ENCODE measurements at places on chromosomes 5 and 9. TPM values are rescaled to one million over a fixed set of nuclear protein-coding genes. Genes with fewer than 3 reads are reported as not detected.
A peak's percentile ranks its signal among the peaks of the same experiment; 100 is the strongest.

PRRC1 gene
- 87.1 TPM for total RNA-seq

SPINK6 gene
- not detected for total RNA-seq

PCDHA6 gene
- 12.5 TPM for total RNA-seq

TMEM252 gene
- not detected for total RNA-seq

CD180 gene
- total RNA-seq, result not detected

TRPM6 gene
- total RNA-seq, result 0.20 TPM

HRCT1 gene
- not detected for total RNA-seq

SLC46A2 gene
- total RNA-seq, result not detected

GRCh38 chr5:112551419-112552032 lies 132.4 kb upstream of the EPB41L4A start:
- H3K4me3 ChIP-seq, result no peak overlapping the region
- peaks cover 9% of the 10 kb centered on the region for H3K4me1 ChIP-seq
- peaks cover 4% of the 10 kb centered on the region for H3K27me3 ChIP-seq
- no peaks in the 10 kb centered on the region for H3K36me3 ChIP-seq

DNA sequence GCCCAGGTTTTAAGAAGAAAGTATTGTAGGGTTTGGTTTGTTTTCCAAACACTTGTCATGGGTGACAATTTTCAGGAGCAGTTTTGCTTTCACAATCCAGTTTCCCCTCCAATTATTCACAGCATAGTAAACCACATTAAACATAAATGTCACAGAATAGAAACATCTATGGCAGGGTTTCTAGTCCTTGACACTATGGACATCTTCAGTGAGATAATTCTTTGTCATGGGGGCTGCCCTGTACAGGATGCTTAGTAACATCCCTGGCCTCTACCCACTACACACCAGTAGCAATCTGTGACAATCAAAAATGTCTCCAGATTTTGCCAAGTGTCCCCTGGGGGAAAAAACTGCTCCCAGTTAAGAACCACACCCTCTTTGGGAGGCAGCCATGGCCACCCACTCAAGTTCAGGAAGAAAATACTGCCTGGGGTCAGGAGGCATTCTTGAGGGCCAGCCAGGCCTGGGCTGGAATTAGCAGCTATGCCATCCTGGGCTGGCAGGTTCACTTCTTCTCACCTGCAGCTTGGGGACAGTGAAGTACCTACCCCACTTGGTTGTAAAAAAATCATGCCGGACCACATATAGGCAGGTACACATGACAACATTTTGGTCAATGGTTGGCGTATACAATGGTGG lies 116.3 kb downstream of the HSD17B3 start:
- H3K36me3 ChIP-seq, result no peaks in the 10 kb centered on the region
- no peak for DNase-seq
- peaks cover 26% of the 10 kb centered on the region for H3K27me3 ChIP-seq

DNA sequence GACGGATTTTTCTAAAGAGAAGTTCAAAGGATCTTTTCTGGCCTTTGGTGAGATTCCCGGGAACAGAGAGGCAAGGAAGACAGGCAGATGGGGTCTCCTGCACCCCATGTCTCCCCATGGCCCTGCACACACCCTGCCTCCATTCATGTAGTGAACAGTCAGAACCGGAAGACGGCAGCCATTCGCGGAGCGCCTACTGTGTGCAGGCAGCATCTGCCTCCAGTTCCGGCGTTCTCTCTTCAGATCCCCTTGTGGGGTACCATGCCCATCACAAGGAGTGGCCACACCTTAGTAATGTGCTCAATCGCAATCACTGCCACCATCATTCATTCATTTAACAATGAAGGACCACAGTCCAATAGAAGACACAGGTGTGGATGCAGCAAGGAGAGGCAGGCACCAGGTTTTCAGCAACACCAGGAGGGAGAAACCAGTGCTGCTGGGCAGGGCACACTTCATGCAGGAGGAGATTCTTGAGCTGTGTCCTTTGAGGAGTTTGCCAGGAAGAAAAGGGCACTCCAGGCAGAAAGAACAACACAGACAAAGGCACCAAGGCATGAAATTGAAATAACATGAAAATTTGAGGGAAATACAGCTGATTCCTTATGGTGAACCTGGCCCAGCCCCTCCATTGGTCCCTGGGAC lies 171.5 kb upstream of the PHYKPL start:
- no peak overlapping the region for H3K4me3 ChIP-seq
- peaks cover 2% of the 10 kb centered on the region for H3K27me3 ChIP-seq
- H3K4me1 ChIP-seq, result peaks cover 7% of the 10 kb centered on the region
- no peak overlapping the region for H3K27ac ChIP-seq

GRCh38 chr9:22645893-22646292 lies 199.3 kb downstream of the DMRTA1 start:
- DNase-seq, result no peak
- H3K27ac ChIP-seq, result no peak overlapping the region
- no peak overlapping the region for H3K4me3 ChIP-seq
- no peaks in the 10 kb centered on the region for H3K27me3 ChIP-seq
- no peaks in the 10 kb centered on the region for H3K4me1 ChIP-seq

- H3K36me3 ChIP-seq, result no peaks in the 10 kb centered on the region
- no peak for DNase-seq
- H3K27me3 ChIP-seq, result no peaks in the 10 kb centered on the region
- no peak overlapping the region for H3K27ac ChIP-seq
- H3K4me3 ChIP-seq, result no peak overlapping the region
Observed at GRCh38 chr5:14172149-14172795, 29.1 kb downstream of the TRIO start.

GRCh38 chr5:65482296-65482735 lies 596 bp upstream of the ADAMTS6 start:
- H3K36me3 ChIP-seq, result no peaks in the 10 kb centered on the region
- no peaks in the 10 kb centered on the region for H3K27me3 ChIP-seq
- H3K4me1 ChIP-seq, result peaks cover 16% of the 10 kb centered on the region
- H3K4me3 ChIP-seq, result no peak overlapping the region
- no peak for DNase-seq

- DNase-seq, result no peak
Observed at GRCh38 chr5:17743580-17744435, 109.5 kb downstream of the TAF11L14 start.

DNA sequence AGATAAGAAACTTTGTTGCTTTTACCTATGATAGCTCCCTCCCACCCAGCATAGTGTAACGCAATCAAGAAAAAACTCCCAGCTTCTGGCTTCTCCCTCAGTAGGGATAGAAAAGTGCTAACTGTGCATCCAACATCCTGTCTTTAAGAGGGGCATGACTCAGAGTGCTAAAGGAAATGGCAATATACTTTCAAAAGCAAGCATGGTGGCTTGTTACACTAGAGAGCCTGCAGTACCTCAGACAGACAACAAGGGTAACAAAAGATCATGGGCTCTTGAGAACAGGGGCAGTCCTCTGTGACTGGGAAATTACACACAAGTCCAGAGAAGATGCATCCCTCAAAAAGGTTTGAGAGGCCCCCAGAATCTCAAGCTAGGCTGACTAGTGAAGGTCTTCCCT lies 37.8 kb downstream of the PRELID2 start:
- no peak overlapping the region for H3K4me3 ChIP-seq
- no peak overlapping the region for H3K27ac ChIP-seq
- peaks cover 1% of the 10 kb centered on the region for H3K4me1 ChIP-seq
- DNase-seq, result no peak
- no peaks in the 10 kb centered on the region for H3K27me3 ChIP-seq

- no peak for DNase-seq
- no peak overlapping the region for H3K27ac ChIP-seq
- H3K36me3 ChIP-seq, result no peaks in the 10 kb centered on the region
- no peaks in the 10 kb centered on the region for H3K27me3 ChIP-seq
- H3K4me3 ChIP-seq, result no peak overlapping the region
Observed at GRCh38 chr9:18632632-18633403, 158.9 kb downstream of the ADAMTSL1 start.

DNA sequence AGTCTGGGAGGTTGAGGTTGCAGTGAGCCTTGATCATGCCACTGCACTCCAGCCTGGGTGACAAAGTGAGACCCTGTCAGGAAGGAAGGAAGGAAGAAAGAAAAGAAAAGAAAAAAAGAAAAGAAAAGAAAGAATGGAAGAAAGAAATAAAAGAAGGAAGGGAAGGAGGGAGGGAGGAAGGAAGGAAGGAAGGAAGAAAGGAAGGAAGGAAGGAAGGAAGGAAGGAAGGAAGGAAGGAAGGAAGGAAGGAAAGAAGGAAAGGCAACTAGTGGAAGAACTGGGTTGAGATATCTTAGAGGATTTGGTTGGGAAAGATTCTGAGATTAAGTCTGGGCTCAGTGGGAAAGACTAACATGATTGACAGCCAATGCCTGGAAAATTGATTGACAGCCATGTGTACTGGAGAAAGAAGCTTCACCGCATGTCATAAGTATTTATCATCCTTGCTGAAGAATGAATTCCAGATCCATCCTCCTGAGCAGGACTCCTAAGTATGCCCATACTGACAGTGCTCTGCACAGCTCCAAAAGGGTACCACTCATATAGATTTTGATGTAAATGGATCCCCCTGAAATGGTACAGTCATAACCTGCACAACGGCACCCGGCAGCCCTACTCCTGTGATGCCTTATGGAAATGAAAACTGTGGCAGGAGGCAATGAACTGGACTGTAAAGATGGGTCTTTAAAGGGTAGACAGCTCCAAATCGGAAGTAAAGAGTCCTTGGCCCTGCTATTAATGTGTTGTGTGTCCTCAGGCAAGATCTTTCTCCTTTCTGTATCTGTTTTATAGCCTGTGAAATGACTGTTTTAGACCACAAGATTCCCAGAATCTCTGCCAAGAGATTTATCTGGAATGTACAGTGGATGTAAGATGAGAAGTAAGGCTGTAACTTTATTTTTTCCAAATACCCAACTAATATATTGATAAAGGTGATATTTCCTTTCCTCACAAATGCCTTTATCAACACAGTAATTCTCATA lies 16.9 kb upstream of the ADRA1B start:
- H3K27me3 ChIP-seq, result peaks cover 5% of the 10 kb centered on the region
- no peak for DNase-seq
- no peak overlapping the region for H3K4me3 ChIP-seq
- H3K27ac ChIP-seq, result no peak overlapping the region

DNA sequence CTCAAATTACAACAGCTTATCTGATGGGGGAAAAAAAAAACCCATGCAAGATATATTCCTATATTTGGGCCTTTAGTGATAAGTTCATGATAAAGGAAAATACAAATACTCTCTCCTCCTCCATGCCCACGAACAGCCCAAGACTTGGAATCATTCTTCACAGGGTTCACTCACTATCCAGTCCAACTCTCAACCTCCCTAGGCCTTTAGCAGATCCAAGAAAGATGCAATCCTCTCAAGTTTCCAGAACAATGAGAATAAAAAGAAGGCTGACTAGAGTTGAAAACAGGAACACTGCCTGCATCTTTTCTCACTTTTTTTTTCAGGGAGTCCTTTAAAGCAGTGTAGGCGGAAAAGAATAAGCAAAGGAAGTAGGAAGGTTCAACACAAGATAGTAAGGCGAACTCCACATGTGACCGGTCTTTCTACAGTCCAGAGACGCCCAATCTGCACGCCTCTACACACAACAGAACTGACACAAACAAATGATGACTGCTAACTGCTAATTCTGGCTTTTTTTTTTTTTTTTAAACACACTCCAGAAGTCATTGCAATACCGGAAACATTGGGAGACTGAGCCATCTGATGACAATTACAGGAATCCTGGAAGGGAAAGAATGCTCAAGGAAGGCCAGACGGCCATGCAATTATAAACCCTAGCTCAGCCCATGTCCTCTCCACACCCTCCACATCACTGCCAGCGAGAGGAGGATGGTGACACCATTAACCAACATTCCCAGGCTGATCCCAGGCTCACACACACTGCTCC lies 75.4 kb downstream of the BNC2 start:
- no peak for DNase-seq
- no peaks in the 10 kb centered on the region for H3K36me3 ChIP-seq
- no peaks in the 10 kb centered on the region for H3K27me3 ChIP-seq
- H3K4me3 ChIP-seq, result no peak overlapping the region

GRCh38 chr5:170917113-170917512 lies 55.3 kb downstream of the RANBP17 start:
- H3K4me1 ChIP-seq, result peaks cover 3% of the 10 kb centered on the region
- H3K27me3 ChIP-seq, result no peaks in the 10 kb centered on the region
- DNase-seq, result no peak
- H3K4me3 ChIP-seq, result no peak overlapping the region

- H3K27me3 ChIP-seq, result peaks cover 18% of the 10 kb centered on the region
- no peaks in the 10 kb centered on the region for H3K36me3 ChIP-seq
- no peak overlapping the region for H3K27ac ChIP-seq
- H3K4me3 ChIP-seq, result no peak overlapping the region
- DNase-seq, result no peak
- H3K4me1 ChIP-seq, result peaks cover 5% of the 10 kb centered on the region
Observed at GRCh38 chr5:139446956-139447779, 7.8 kb upstream of the DNAJC18 start.

GRCh38 chr9:122086873-122087272 lies 6.2 kb downstream of the TTLL11 start:
- no peak overlapping the region for H3K4me3 ChIP-seq
- no peak overlapping the region for H3K27ac ChIP-seq
- H3K27me3 ChIP-seq, result peaks cover 7% of the 10 kb centered on the region
- H3K36me3 ChIP-seq, result no peaks in the 10 kb centered on the region

- H3K27me3 ChIP-seq, result no peaks in the 10 kb centered on the region
Observed at GRCh38 chr5:131794586-131794985, 2.2 kb downstream of the FNIP1 start.

- no peaks in the 10 kb centered on the region for H3K36me3 ChIP-seq
- H3K27ac ChIP-seq, result peak overlapping the region; percentile 62
- DNase-seq, result no peak
- H3K4me3 ChIP-seq, result no peak overlapping the region
- peaks cover 48% of the 10 kb centered on the region for H3K27me3 ChIP-seq
- peaks cover 9% of the 10 kb centered on the region for H3K4me1 ChIP-seq
Observed at GRCh38 chr5:56279979-56280378, 46.8 kb upstream of the ANKRD55 start.

GRCh38 chr9:36214571-36214970 lies 23.9 kb downstream of the CLTA start:
- H3K27ac ChIP-seq, result peak overlapping the region; percentile 70
- no peak overlapping the region for H3K4me3 ChIP-seq
- peaks cover 16% of the 10 kb centered on the region for H3K36me3 ChIP-seq
- H3K27me3 ChIP-seq, result no peaks in the 10 kb centered on the region

GRCh38 chr5:150065346-150065745 lies 21.0 kb downstream of the CSF1R start:
- H3K27ac ChIP-seq, result no peak overlapping the region
- DNase-seq, result no peak
- H3K4me3 ChIP-seq, result no peak overlapping the region
- H3K27me3 ChIP-seq, result peaks cover 21% of the 10 kb centered on the region

DNA sequence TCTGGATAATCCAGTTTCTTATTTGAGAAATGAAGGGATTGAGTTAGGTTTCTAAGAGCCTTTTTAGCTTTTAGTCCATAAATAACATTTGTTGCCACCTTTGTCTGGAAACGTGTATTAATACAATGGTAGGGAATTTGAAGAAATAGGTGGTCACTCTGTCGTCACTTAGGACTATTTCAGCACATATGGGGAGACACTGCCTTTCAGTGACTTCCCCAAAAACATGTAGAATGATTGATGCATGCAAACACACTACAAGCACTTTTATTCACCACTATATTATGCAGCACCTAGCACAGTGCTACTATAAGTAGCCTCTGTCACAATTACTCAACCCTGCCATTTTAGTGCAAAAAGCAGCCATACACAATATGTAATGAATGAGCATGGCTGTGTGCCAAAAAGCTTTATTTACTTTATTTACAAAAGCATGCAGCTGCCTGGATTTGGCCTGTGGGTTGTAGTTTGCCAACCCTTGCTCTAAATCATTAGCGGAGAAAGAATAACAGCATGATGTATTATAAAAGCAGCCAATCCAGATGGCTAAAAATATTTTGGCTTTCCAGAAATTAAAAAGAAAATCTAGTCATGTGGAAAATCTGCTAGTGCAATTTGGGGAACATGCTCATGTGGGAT lies 154.2 kb upstream of the HMHB1 start:
- no peak overlapping the region for H3K4me3 ChIP-seq
- no peak for DNase-seq
- H3K36me3 ChIP-seq, result no peaks in the 10 kb centered on the region
- H3K27ac ChIP-seq, result no peak overlapping the region
- peaks cover 10% of the 10 kb centered on the region for H3K4me1 ChIP-seq
